ENCODE measurements at places on chromosomes 5 and 9.
A peak's percentile ranks its signal among the peaks of the same experiment; 100 is the strongest.

DNA sequence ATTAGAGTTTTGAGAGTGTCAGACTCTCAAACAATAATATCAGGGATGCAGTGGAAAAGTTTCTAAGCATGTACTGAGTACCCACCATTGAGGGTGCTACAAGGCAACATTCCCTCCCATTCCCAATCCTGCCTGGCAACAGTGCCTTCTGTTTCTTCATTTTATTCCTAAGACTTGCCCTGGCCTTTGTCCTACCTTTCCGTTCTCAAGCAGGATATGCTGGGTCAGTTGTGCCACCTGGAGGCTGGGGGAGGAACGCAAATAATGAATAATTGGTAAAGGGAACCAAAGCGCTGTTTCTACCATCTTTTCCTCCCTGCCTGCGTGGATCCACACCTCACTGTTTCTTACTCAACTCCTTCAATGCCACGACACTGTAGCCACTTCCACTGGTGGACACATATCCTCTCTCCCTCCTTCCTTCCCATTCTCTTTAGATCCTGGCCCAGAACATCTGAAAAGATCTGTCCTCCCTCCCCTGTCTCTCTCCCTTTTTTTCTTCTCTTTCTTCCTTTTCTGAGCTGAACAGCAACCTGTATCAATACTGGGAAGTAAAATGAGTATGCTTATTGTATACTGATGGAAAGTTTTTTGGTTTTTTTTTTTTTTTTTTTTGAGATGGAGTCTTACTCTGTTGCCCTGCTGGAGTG is 149.5 kb downstream of the C9orf152 start:
- peak; percentile 26 for DNase-seq

DNA sequence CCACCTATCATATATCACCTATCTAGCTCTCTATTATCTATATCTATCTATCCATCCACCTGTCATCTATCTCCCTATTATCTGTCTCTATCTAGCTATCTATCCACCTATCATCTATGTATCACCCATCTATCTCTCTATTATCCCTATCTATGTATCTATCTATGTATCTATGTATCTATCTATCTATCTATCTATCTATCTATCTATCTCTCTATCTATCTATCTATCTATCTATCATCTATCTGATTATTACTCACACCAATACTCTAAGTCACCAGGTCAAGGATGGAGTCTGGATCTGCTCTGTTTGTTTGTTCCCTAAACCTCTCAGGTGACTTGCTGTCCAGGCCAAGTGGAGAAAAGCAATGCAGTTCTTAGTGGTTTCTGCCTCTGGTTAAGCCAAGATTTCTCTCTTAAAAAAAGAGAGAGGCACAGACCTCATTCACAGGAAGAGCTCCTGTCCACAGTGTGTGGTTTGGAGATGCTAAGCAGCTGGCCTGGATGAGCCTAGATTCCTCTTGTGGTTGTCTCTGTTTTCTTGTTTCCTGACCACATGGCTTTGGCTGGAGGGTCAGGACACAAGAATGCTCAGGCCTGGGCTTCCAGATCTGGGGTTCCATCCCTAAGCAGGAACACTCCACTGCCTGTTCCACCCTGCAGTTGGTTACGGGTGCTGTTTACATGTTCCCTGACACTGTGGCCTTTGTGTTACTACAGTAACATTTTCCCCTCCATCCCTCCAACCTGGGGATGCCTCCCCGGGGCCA is 133.4 kb downstream of the PHF2 start:
- DNase-seq: no peak

- no peak for DNase-seq
These were observed 168.5 kb downstream of the RAB3C start for GRCh38 chr5:58751222-58751837.

DNA sequence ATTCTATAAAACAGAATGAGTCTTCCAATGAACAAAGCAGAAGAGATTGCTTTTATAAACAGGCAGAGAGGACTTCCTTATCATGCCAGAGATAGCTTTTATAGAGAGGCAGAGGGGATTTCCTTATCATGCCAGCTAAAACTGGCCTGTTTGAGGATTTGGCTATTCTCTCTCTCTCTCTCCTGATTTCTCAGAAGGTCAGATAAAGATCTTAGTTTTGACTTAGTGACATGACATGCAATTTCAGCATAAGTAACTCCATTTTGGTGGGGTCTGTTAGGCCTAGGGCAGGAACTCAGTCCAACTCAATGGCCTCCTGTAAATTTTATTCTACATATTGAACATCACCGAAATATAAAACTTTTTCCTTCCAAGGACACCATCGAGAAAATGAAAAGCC is 31.5 kb upstream of the DENND4C start:
- no peak for DNase-seq

GRCh38 chr5:36688722-36689121 is 82.3 kb downstream of the SLC1A3 start:
- no peak for DNase-seq

GRCh38 chr5:158117467-158118160 is 258.7 kb upstream of the CLINT1 start:
- DNase-seq: no peak

DNA sequence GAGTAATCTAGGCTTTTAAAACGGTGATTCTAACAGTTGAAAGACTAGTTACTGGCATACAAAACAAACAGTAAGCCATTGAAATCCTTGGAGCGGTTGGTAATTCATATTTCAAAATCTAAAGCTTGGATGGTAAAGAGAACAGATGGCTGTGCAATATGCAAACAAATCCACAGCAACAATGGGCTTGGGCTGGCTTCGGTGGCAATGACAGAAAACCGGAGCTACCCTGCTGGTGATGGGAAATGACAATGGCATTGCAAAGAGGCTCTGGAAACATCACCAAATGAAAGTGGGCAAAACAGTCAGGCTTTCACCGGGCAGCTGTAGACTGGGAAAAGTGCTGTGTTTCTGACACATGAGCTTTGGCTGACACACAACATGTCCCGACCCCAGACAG is 42.2 kb downstream of the MED27 start:
- DNase-seq: no peak

- no peak for DNase-seq
These were observed 201.5 kb upstream of the MVB12B start for GRCh38 chr9:126125177-126125576.

GRCh38 chr5:173233347-173234128 is 1.5 kb downstream of the NKX2-5 start:
- no peak for DNase-seq

DNA sequence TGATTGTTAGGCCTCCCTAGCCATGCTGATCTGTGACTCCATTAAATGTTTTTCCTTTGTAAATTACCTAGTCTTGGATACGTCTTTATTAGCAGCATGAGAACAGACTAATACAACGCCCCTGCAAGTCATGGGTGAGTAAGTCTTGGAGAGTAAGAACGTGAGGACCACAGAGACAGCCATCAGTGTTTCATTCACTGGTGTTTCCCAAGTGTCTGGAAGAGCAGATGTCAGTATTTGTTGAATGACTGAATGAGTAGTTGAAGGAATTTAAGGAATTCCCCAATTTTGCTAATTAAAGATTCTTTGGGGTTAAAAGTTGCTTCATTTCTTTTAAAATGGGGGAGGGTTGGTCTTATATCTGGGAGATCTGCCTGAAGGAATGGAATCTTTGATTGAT is 178.8 kb downstream of the TRIO start:
- no peak for DNase-seq

- no peak for DNase-seq
These were observed 107.1 kb upstream of the LMX1B start for GRCh38 chr9:126506361-126507317.

DNA sequence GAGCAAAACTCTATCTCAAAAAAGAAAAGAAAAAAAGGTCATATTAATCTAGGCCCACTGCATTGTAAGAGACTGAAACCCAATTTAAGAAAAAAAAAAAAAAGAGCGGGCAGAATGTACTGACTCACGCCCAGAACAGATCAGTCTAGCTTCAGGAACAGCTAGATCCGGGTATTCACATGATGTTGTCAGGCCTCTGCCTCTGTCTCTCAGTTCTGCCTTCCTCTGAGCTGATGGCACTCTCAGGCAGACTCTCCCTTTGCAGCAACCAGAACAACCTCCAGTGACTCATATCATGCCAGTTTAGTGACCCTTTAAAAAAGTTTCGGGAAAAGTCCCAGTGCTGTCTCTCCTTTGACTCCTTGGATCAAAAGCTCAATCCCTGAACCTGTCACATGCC is 53.0 kb downstream of the NEURL1B start:
- no peak for DNase-seq

GRCh38 chr5:172870291-172870714 is 36.3 kb downstream of the ERGIC1 start:
- no peak for DNase-seq

- no peak for DNase-seq
These were observed 16.5 kb upstream of the SPDL1 start for GRCh38 chr5:169567079-169567478.

GRCh38 chr5:115414406-115415142 is 118.1 kb upstream of the CCDC112 start:
- DNase-seq: no peak

- no peak for DNase-seq
These were observed 167.9 kb downstream of the HTR1A start for GRCh38 chr5:63794296-63794695.

- no peak for DNase-seq
These were observed 79.1 kb downstream of the LHFPL2 start for GRCh38 chr5:78569441-78569840.

DNA sequence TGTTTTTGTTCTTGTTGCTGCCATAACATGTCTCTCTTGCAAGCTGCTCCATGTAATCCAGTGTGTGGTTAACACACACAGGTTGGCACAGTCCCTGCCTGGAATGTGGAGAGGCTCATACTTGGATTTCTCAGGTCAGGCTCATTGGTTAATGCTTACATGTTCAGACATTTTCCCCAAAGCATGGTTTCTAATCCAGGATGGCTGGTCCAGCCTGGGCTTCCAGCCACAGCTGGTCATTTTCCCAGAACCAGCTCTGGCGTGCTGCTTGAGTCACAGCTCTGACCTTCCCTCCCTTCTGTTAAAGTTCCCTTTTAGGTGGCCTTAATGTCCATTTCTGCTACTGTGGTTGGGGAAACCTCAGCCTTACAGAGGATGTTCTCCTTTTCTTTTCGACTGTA is 294.3 kb downstream of the TAF11L14 start:
- no peak for DNase-seq

GRCh38 chr5:147393874-147394672 is 115.8 kb downstream of the DPYSL3 start:
- no peak for DNase-seq

DNA sequence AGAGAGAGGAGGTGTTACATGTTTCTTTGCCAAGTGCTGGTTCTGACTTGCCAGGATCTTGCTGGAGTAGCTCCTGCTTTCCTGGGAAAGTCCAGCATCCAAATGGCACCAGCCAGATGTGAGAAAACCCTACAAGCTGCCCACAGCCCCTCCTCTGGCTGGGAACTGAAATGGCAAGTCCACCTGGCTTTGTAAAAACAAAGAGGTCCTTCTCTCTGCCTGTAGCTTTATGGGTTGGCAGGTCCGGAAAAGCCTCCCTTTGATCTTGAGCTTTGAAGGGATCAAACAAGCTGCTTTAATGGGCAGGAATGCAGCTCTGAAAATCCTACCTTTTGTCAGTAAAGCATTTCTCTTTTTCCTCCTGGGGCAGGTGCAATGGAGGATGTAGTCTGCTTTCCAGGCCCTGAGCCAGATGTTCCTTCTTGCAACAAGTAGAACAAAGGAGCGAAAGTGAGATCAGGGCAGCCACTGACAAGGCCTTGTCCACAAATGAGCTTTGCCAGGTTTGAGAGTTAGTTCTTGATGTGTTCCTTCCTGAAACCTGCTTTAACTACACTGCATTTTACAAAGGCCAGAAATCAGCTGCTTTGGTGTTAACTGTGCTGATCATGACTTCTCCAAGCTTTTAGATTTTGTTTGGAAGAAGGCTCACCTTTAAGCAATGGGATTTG is 456.7 kb downstream of the ZNF608 start:
- no peak for DNase-seq

GRCh38 chr5:137186759-137187461 is 312.2 kb downstream of the SPOCK1 start:
- no peak for DNase-seq

DNA sequence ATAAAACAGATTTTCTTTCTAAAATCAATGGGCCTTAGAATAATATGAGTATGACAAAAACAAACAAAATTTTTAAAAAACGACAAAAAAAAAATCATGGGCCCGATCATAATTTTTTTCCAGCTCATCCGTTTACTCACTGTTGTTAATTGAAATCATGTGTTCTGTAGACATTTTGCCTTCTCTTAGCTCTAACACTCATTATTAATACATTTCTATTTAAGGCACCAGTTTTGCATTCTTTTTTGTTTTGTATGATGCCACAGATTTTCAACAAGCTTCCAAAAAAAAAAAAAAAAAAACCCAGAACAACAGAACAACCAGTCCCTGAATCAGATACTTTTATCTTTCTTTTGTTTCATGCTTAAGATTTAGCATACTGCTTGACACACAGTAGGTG is 86.4 kb downstream of the PRLR start:
- no peak for DNase-seq
